SK-N-MC (cell line): ENCODE measurements at places on chromosomes 11 and 22.

GRCh38 chr11:120089036-120090001, 48.6 kb downstream of the TRIM29 start:
- DNase-seq, result no peak

DNA sequence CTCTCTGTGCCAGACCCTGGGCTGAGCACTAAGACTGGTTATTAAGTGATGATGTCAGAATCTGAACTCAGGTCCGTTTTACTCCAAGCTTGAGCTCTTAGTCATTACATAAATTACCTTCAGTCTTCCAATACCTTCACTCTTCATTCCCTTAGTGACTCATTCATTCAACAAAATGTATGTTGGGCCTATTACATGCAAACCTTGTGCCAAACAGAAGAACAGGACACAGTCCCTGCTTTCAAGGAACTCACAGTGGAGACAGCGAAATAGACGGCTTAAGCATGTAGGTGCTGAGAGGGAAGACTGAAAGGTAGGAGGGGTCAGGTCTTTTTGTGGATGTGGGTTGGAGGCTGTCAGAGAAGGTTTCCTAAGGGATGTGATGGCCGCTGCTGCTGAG, 3.3 kb downstream of the KCTD14 start:
- DNase-seq, result no peak

- DNase-seq, result no peak
These were observed 22.2 kb downstream of the RRAS2 start for GRCh38 chr11:14336507-14337503.

DNA sequence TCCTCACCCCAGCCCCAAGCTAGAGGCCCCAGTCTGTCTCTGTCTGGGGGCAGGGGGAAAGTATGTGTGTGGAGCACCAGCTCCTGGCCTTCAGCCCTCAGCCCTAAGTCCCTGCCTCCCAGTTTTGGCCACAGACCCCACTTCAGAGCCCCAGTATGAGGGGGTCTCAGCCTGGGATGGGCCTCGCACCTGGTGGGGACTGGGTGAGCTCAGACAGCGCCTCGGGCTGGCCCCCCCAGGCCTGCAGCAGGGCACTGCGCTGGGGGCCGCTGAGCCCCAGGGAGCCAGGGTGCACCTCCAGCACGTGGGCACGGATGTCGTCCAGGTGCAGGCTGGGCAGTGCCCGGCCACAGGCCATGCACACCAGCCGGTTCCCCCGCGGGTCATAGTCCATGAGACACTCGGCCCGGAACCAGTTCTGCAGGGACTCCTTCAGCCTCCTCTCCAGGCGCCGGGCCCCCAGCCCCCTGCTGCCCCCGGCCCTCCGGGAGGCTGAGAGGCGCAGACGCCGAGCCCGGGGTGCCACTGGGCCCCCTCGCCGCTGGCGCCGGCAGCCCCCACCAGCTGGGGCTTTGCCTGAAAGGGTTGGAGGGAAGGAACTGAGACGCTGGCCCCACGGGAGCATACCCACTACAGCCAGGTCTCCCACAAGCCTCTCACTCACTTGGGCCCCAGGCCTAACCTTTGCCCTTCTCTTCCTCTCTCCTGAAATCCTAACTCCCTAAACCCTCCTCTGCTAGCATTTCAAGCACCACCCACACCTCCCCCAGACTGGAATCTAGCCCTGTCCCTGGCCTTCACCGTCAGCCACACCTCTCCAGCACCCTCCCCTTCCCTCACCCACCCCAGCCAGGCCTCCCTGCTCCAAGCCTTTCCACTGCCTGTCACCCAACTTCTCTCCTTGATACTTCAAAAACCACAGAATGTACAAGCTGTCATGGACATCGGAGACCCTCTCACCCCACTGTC, 3.6 kb downstream of the ZFTA start:
- no peak for DNase-seq

GRCh38 chr11:3867209-3868091, 12.0 kb downstream of the STIM1 start:
- no peak for DNase-seq

- no peak for DNase-seq
These were observed 58.6 kb downstream of the SC5D start for GRCh38 chr11:121351083-121351630.

DNA sequence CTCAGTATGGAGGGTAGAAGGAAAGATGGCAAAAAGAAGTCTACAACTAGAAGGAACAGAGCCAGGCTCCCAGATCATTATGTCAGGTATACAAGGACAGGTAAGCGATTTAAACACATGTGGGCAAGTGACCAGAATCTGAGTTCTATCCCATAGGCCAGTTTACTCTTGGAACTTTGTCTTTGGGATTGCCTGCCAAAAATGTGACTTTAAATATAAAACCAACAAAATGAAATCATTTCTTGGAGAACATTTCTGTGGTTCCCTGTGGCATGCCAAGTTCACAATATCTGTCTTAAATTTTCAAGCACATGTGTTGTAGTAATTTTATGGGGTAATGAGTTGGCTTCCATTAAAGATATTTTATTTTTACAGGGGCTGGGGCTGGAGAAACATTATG, 141.0 kb downstream of the SLC17A6 start:
- no peak for DNase-seq

DNA sequence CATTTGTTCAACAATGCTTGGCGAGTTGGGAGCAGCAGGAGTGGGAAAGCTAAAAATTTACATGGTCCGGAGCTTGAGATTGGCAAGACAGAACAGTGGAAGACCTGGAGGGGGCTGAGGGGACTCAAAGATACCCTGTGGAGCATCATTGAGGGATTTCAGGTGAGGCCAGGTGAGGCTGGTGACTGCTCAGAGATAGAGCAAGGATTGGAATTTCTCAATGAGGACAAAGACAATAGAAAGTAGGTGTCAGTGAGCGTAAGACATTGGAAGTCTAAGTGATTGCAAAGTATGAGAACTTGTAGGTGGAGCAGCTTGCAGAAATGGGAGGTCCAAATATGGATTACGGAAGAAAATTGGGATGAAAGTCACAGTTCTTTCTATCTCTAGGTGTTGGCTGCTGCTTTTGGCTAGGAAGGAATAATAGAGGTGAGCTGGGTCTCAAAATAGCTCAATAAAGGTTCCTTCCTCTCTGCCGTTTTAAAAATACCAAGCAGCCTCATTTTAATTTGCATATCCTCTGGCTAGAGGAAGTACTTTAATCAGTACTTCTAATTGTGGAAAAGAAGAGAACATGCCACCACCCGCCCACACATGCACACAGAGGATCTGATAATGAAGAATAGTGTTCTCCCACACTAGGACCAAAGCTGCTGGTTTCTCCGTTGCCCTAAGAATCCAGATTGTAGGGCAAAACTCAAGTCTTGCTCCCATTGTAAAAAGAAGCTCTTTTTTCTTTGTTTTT, 41.8 kb upstream of the SORL1-AS1 start:
- no peak for DNase-seq

DNA sequence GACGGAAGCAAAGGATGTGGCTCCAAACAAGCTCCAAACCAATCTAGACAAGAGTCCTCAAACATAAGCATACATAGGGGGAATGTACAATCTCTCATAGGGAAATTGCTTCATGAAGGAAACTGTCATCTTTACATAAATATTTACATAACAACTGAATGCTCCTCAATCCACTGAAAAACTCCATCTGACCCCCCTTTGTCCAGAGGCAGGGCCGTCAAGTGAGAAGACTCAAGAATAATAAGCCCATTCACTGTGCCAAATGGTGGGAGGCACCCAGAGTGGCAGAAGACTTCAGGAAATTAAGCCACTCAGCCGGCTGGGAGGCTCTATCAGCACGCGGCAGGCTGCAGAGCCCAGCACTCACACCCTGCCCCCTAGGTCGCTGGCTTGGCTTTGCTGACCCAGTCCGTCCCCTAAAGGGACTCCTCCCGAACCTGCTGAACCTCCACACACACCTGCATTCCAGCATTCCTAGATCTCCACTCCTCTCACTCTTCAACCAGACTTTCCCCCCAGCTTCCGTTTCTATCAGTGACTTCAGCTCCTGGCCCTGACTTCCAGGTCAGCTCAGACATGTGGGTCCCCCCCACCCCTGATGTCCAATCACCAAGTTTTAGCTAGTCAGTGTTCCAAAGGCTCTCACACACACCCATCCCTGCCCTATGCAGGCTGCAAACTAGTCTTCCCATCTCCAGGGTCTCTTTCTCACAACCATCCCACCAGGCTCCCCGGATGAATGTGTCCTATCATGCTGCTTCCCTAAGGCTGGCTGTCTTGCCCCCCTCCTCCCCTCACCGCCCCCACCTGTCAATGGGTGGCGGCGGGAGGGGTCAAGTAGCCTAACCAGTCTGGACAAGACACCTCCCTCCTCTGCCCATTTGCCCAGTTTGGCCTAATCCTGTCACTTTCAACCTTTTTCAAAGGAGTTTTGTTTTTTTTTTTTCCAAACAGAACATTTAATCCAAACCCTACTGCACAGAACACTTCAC, 11.3 kb downstream of the VPS37C start:
- DNase-seq, result no peak

GRCh38 chr11:20208622-20209111, 48.4 kb upstream of the DBX1 start:
- DNase-seq, result no peak

DNA sequence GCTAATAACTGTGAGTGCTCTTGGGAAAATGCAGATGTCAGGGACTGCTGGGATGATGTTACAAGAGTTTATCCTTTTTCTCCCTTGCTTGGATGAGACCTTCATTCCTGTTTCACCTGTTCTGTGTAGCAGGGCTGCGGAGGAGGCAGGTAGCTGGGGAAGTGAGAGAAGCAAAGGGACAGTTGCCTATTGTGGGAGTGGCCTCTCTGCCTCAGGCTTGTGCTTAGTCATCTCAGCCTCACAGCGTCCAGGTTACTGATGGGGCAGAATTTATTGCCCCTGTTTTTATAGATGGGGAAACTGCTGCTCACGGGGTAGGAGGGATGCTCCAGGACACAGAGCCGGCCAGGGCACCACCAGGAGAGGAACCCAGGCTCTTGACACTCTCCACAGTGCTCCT, 1.7 kb downstream of the STX3 start:
- DNase-seq, result no peak

GRCh38 chr11:78406568-78407196, 10.9 kb downstream of the GAB2 start:
- no peak for DNase-seq

DNA sequence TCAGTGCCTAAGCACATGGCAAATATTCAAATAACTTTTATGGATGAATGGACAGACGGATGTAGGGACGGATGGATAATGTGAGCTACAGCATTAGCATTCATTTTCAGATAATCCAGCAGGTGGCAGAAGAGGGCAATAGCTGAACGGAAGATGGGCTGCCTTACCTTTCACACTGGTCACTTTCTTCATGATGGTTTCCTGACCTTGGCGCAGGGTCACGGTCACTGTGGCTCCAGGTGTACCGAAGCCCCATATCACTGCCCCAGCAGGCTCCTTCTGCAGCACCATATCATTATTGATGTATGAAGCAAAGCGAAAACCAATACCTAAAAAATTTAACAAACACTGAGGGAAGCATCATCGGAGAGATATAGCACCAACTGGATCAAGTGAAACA, 4.3 kb downstream of the SIAE start:
- DNase-seq, result no peak

DNA sequence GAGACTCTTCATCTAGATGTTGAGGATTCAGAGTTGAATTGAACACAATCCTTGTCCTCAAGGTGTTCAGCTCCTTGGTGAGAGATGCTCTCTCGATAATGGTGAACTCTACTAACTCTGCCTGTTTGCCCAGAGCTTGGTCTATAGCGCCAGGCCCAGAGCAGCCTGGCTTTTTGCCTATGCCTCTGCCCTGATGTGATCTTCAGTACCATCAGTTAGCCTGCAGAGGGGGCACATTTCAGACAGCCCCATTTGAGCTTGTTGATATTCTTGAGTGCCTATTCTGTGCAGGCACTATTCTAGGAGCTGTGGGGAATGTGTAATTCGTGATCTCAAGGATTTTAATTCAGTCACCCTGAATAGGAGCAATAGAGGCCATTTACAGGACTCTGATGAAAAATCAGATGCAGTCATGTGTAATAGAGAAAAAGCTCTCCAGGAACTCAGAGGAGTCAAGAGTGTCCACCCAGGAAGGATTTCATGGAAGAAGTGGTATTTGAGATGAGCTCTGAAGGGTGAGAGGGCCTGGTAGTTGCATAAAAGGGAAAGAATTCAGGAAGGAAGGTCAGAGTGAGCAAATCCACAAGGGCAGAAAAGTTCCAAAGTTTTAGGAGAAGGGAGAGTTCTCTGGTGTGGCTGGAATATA, 19.3 kb downstream of the GTPBP1 start:
- DNase-seq, result no peak

GRCh38 chr11:37026326-37026725, 428.3 kb upstream of the RAG2 start:
- DNase-seq, result no peak

- DNase-seq, result no peak
These were observed 142.8 kb upstream of the UBASH3B start for GRCh38 chr11:122512688-122513087.

GRCh38 chr11:19079643-19080440, 19.3 kb upstream of the MRGPRX2 start:
- DNase-seq, result no peak

- DNase-seq, result no peak
These were observed 27.0 kb downstream of the SAAL1 start for GRCh38 chr11:18078909-18079308.

DNA sequence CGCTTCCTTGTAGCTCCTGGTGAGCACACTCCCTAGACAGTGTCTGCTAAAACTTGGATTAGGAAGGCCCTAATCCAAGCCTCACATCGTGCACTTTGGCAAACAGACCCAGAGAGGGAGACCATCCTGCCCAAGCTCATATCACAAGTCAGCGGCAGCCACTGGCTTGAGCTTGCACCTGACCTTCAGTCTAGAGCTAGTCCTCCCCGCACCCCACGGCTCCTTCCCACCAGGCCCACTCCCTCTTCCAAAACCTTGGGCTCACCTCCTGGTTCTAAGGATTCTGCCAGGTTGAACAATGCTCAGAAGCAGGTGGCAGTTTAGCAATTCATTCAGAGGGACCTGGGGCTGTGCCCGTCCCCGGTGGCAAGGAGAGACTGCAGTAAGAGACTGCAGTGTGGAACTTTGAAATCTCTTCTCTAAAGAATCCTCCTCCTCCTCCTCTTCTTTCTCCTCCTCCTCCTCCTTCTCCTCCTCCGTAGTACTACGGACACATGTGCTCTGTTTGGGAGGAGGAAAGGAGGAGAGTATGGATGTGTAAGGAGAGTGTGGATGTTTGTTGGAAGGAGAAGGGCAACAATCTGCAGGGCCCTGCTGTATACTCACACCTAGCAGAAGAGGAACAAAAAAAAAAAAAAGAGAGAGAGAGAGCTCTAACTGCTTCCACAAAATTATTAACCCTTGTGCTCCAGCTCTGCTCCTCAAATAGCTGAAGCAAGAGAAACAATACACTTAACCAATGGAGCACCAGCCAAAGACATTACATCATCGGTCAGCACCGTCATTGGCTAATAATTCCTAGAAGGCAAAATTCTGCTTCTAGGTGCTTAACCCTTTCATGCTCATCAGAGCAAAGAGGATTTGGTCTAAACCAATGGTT, 6.0 kb downstream of the SYN3 start:
- DNase-seq, result no peak

DNA sequence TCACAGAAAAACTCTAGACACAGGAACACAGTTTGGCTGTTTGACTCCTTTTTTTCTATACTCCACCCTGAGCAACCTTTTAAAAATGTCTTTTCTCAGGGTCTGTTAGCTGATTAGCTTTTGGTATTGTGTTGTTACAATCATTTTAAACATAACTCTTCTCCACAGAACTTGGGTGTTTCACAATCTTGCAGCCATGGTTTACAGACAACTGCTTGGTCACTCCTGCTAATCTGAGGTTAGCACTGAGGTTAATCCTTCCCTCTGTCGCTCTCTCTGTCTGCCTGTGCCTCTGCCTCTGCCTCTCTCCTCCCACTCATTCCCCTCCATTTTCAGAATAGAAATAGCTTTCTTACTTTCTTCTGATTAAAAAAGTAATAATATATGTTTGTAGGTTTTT, 62.4 kb upstream of the ZBED5 start:
- no peak for DNase-seq
